Upper lobe of right lung (tissue), 1 donor: ENCODE measurements at places on chromosomes 3 and 15. TPM values are rescaled to one million over a fixed set of nuclear protein-coding genes. Genes with fewer than 3 reads are reported as not detected.

Gene LSAMP
- 24.6 TPM for total RNA-seq

Gene EXD1
- total RNA-seq, result not detected

DNA sequence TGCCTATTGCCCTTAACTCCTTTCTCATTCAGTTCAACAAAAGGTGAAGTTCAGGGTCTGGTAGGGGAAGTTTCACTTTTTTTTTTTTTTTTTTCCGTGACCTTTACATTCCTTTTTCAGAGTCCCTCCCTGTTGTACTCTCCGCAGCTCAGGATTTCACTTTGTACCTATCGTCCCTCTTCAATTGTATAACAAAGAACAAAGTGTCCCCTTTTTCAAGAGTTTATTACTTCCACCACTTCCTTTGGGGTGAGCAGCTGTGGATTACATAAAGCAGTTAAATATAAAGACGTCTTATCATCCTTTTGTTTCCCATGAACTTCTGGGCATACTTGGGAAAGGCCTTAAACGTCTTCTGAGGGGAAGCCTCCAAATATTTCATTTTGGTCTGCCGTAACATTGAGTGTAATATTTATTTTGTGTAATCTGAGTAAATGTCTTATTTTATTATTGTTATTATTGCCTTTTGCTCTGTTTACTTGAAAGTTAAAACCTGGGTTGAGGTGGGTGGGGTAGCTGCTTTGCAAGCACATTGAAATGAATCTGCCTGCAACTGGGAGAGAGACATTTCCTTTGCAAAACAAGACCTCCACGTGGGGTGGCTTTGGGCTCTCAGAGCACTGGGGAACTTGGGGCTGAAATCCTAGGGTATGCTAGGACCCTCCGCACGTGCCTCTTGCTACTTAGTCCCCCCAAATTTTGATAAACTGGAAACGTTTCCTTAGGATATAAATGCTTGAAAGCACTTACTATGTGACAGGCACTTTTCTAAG lies 169.4 kb downstream of the MCTP2 start:
- DNase-seq, result no peak
- H3K4me1 ChIP-seq, result peaks cover 14% of the 10 kb centered on the region
- no peaks in the 10 kb centered on the region for H3K27me3 ChIP-seq
- peaks cover 5% of the 10 kb centered on the region for H3K36me3 ChIP-seq
- no peak overlapping the region for H3K4me3 ChIP-seq

GRCh38 chr3:45381168-45381852 lies 7.1 kb upstream of the LARS2 start:
- no peaks in the 10 kb centered on the region for H3K27me3 ChIP-seq
- H3K27ac ChIP-seq, result no peak overlapping the region
- no peaks in the 10 kb centered on the region for H3K4me1 ChIP-seq
- no peak for DNase-seq

DNA sequence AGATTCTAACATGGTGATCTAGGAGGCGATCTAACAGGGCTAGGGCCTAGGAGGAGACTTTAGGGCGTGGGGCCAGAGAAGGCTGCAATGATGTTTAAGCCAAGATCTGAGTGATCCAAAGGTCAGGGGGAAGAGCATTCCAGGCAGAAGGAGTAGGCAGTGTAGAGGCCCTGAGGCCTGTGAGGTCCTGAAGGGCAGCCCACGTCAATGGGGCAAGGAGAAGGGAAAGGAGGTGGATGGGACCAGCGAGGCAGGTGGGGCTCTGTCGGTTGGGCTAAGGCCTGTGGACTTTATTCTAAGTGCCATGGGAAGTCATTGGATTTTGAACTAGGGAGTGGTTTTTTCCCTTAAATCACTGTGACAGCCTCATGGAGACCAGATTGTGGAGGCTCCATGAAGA lies 10.2 kb upstream of the DNAH1 start:
- no peaks in the 10 kb centered on the region for H3K27me3 ChIP-seq
- no peak overlapping the region for H3K27ac ChIP-seq
- no peak for DNase-seq
- no peak overlapping the region for H3K4me3 ChIP-seq
- no peaks in the 10 kb centered on the region for H3K36me3 ChIP-seq

DNA sequence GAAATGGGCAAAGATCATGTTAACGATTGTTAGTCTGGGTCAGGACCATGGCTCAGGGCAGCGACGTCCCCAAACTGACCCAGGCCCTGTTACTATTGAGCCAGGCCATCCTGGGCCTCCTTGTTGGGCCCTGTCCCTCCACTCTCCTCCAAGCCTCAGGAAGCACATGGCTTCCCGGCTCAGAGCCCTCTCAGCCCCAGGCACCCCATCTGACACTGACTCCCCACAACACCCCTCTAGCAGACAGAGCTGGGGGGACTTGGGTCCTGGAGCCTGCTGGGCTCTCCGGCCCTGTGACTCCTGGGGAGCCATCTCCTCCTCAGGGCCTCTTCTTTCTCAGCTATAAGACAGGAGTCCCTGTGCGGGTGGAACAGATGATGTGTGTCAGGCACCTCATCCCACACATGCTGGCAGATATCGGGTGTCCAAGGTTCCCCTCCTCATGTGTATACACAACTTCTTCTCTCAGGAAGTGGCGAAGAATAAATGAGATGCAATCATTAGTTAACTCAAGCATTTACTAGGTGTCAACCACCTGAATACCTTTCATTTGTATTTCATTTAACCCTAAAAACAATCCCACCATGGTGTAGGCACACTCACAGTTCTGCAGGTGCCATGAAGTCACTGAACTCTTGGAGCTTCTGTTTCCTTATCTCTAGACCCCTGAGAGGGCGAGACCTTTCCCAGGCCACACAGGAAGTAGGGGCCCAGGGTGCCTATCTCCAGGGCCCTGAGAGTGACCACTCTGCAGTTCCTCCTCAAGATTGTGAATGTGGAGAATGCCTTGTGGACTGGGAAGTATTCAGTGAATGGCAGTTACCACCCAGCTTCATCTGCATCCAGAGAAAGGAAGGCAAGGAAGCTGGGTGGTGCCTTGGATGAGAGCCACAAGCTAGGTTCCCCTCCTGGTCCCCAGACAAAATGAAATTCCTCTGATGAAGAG lies 282.5 kb upstream of the TLE3 start:
- H3K4me3 ChIP-seq, result no peak overlapping the region
- no peaks in the 10 kb centered on the region for H3K36me3 ChIP-seq
